A549 treated with Mapracorat at 1 μM for 4 hours (cell line): ENCODE measurements at places on chromosomes 13 and 19. TPM values are rescaled to one million over a fixed set of nuclear protein-coding genes. Genes with fewer than 3 reads are reported as not detected.

The ZNF358 gene
- total RNA-seq, result 16.4 to 21.2 TPM (median 18.2 TPM) in 5 replicates

The HPN gene
- total RNA-seq, result 0.09 to 0.37 TPM (median 0.10 TPM) in 3 of 5 replicates, not detected in the others

The CDX2 gene
- 0.57 to 1.4 TPM (median 0.60 TPM) in 5 replicates for total RNA-seq

The ERICH6B gene
- not detected in 5 replicates for total RNA-seq

The LIM2 gene
- not detected in 5 replicates for total RNA-seq
